ENCODE measurements at places on chromosomes 11 and 22. TPM values are rescaled to one million over a fixed set of nuclear protein-coding genes. Genes with fewer than 3 reads are reported as not detected.

GRCh38 chr22:26597026-26597425 is 7.1 kb upstream of the TPST2 start:
- DNase-seq: no peak

- no peak for DNase-seq
Measured at GRCh38 chr11:17333799-17334586, 17.6 kb upstream of the NCR3LG1 start.

DNA sequence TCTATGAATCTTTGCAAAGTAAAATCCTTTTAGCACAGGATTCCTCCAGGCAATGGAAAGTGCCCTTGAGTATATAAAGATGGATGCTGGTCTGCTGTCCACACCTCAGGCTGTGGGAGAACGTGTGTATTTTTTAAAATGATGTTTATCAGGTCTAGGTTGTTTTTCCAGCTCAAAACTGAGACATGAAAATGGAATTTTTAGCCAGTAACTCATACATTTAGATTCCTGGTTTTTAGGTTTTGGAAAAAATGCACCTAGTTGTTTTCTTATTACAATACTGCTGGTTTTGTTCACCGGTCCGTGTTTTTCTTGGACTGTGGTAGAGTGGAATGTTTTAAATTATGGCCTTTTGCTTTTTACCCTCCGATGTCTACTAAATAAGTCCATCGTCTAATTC is 554.7 kb downstream of the SOX6 start:
- DNase-seq: no peak

DLG2 gene
- total RNA-seq: 0.17 TPM

KRTAP5-9 gene
- total RNA-seq: not detected

DNA sequence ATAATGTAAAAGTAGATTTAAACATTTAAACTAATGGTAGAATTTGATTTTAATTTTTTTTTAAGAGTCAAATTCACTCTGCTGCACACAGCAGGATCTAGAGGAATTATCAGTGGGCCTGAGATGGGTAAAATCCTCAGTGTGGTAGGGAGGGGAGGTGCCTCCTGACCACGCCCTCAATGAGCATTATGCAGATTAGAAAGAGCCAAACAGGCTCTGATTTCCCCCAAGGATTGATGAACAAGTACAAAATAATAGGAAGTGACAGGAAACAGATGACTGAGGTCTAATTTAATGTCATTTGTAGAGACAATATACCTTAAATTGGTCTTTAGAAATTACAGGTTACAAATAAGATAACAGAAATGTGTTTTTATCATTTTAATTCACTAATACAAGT is 155.2 kb downstream of the DCDC1 start:
- DNase-seq: no peak

- no peak for DNase-seq
Measured at GRCh38 chr11:83941050-83941449, 654.9 kb upstream of the CCDC90B start.

GRCh38 chr11:68658661-68659060 is 25.7 kb upstream of the GAL start:
- DNase-seq: no peak

ART5 gene
- total RNA-seq: 0.51 TPM

- no peak for DNase-seq
Measured at GRCh38 chr11:110497231-110497978, 67.7 kb downstream of the FDX1 start.

FSHB gene
- total RNA-seq: not detected

DNA sequence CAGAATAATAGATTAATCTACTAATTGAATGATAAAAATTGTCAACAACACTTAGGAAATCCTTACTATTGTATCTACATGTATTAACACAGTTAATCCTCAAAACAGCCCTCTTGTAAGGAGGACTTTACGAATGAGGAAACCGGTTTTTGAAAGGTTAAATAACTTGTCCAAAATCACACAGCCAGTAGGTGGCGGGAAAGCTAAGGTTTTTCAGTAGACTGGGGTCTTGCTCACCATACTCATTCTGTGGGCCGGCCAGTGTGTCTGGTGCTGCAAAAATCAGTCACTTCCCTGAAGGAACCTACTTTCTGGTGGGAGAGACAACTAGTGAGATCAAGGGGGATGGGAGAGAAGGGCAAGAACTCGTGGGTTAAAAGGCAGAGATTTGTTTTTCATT is 3.8 kb downstream of the DCPS start:
- no peak for DNase-seq

DNA sequence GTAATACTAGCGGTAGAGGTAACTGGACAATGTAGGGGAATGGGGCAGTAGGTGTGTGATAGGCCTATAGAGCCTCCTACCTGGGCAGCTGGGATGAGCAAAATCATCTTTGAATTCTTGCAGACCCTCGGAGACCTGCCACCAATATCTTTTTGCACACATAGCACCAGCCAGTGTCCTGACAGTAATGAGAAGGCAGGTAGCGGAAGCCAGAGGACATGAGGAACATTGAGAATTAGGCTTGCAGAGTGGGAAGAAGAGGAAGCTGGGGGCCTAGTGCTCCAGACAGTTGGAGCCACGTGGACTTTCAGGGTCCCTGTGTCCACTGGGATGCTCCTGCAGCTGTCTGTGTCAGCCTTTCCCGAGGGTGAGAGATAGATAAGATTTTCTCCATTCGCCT is 17.2 kb upstream of the SYT13 start:
- DNase-seq: no peak

USP2 gene
- total RNA-seq: 0.63 TPM

DNA sequence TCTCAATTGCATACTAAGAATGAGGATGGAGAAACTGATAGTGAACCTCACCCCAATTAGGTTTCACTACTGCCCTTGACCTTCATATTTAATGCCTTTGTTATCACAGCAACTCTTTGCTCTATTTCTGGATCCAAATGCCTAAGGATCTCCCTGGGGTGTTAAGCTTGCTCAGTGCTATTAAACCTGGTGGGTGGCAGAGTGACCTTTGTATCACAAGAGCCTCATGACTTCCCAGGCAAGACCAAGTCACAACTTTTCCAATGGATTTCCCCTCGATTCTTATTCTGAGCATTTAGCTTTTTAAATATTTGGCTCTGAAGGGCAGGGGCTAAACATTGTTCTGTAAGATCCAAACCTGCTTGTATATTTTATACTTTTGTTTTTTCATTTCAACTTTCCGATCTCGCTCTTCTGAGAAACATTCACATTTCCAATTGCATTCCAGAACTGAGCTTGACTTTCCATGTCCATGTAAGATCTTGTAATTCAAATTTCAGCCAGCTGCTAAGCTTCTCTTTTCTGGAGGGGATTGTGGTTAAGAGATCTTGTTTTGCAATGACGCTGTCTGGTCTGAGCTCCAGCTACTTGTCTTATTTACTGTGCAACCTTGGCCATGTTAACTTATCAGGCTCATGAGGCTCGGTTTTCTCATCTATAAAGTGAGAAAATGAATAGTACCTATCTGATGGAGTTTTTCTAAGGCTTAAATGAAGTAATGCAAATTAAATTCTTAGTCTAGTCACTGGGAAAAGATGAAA is 6.4 kb upstream of the EHF start:
- no peak for DNase-seq

DNA sequence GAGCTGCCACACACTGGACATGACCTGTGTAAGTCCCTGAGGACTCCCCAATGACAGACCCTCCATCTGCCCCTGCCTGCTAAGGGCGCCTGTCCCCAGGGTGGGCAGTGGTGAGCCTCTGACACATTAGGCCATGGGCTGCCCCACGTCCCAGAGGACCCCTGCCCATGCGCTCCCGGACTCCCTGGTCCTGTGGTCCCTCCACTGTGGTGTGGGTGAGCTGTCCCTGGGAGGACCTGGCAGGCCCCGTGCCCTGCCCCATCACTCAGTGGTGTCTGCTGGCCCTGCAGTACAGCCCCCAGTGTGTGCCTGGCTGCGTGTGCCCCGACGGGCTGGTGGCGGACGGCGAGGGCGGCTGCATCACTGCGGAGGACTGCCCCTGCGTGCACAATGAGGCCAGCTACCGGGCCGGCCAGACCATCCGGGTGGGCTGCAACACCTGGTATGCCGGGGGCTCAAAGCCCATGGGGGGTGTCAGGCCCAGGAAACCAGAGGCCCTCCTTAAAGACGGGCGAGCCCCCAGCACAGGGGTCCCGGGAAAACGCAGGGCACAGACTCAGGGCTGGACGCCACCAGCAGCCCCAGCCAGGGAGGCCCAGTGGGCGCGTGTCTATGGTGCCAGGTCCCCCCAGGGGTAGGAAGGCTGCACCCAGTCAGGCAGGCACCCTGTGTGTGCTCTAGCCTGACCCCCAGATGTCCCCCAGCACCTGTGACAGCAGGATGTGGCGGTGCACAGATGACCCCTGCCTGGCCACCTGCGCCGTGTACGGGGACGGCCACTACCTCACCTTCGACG is 18.7 kb downstream of the MUC5AC start:
- no peak for DNase-seq

DNA sequence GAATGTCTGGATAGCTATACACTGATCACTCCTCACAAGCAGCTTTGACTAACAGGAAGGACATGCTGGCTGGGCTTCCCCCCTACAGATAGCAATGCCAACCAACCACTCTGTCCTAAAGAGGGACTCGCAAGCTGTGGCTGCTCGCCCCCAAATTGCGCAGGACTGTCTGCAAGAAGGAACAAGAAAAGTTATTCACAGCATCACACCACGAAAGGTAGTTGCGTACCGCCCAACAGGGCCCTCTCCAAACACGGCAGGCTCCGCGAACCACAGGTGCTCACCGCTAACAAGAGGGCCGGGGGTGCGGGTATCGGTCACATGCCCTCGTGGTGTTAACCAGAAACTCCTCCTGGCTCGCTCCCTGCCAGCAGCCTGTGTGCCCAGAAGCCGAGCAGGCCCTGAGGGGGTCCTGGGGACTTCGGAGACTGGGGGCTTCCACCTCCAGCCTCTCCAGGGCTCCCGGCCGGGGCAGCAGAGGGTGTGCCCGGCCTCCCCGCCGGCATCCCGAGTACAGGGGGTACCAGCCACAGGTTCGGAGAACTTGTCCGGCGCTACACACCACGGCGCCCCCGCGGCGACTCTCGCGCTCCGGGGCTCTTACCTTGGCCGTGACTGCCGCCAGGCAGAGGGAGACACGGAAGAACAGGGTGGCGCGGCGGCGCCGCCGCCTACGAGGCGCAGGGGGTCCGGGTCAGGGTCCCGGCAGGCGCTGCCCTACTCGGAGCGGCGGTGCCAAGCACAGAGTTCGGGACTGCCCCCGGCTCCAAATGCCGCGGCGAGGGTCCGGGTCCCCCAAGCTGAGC is 682 bp downstream of the LARGE1 start:
- DNase-seq: no peak

DNA sequence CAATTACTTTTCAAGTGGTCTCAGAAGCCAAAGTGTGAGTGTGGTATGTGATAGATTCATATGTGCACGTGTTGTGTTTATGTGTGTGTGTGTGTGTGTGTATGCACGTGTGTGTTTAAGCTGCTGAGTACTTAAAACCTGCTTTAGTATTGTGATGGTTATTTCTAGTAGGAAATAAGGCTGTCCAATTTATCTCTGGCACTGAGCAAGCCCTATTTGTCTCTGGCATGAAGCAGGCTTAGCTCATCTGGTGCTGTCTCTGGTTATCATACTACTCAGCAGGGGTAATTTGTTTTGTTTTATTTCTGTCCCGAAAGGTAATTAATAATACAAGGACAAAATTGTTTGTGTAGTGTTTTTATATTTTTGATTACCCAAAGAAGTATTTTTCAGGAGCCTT is 333.7 kb downstream of the FAT3 start:
- DNase-seq: no peak

SLC35C1 gene
- total RNA-seq: 17.9 TPM

TEX12 gene
- not detected for total RNA-seq

GRCh38 chr11:67356864-67357561 is 3.7 kb upstream of the POLD4 start:
- DNase-seq: no peak

FGF19 gene
- not detected for total RNA-seq

GRCh38 chr11:123800036-123800435 is 6.1 kb downstream of the OR6M1 start:
- no peak for DNase-seq

- DNase-seq: no peak
Measured at GRCh38 chr11:45158210-45158731, 11.8 kb downstream of the PRDM11 start.

GRCh38 chr11:15655552-15655951 is 540.8 kb downstream of the INSC start:
- no peak for DNase-seq

- DNase-seq: no peak
Measured at GRCh38 chr22:49983148-49984042, 22.8 kb downstream of the PIM3 start.

DNA sequence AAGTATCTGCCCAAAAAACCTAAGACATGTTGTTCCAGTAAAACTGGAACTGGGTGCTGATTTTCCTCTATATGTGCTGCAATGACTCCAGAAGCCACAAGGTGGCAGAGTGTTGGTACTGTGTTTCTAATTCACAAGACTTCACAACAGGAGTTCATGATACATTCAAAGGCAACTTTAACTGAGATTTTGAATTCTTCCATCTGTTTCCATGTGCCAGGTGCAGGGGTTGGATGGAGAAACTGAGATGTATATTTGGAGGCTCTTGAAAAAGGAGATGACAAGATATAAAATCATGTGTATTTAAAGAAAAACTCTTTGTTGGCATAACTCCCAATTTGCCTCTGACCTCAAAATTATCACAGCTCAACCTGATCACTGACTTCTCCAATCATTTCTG is 1098.6 kb upstream of the CCDC90B start:
- DNase-seq: peak; percentile 4

DNA sequence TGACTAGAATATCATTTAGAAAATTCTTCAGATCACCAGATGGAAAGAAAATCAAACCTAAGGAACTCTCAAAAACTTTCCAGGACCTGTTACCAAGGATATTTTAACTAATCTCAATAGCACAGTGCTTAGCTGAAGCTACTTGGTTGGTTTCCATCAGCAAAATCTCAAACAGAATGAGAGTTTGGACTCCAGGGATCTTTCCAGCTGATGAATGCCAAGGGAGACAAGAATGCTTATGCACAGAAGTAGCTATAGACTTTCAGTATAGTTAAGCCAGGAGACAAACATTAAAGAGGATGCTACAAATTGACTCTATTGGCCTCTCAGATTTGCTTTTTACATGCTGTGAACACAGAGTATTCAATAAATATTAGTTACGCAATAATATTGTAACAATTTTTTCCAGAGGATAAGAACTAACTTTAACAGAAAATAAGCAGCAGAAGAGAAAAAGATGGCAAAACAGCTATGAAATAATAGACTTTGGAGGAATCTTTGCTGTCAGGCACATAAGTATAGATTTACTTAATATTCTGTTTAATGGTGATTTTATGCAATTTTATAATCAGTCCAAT is 331.4 kb downstream of the DLG2 start:
- DNase-seq: no peak

- DNase-seq: no peak
Measured at GRCh38 chr11:66856496-66857233, at the start of gene LRFN4. Gene LRFN4 (plus strand): TSS chr11:66857064. CDS start chr11:66857745, 681 bp downstream.

GRCh38 chr11:61460474-61460881 is 30.6 kb downstream of the SDHAF2 start:
- DNase-seq: no peak
